ENCODE measurements at places on chromosomes 16 and 17.

- no peak for DNase-seq
Measured at GRCh38 chr17:4395111-4395478, 28.6 kb upstream of the UBE2G1 start.

DNA sequence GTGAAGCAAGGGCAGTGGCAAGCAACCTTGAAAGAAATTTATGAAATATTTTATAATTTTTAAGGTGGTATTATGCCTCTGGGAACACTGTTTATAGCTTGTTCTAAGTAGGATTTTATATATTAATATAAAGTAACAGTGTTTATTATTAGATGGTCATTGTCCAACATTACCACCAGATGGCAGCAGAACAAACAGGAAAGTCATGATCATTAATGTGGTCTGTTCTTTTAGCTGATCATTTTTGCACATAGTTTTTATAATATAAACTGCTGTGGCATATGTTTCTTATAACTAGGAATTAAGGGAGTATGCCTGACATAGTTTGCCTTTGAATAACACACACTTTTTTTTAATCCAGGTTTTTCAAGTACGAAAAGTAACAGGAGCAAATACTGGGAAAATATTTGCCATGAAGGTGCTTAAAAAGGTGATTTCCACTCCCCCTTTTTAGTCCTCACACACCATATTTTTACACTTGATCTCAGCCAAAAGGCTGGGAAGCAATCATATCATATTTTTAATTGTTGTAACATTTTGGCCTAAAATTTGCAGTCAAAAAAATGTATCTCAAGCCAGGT is 21.4 kb downstream of the RPS6KB1 start:
- peak; percentile 56 for DNase-seq

GRCh38 chr17:60554377-60554788 is 28.3 kb upstream of the APPBP2 start:
- DNase-seq = peak; percentile 87

GRCh38 chr16:27499659-27500055 is 50.1 kb downstream of the GTF3C1 start:
- DNase-seq = no peak

GRCh38 chr17:75757086-75757681 is 7.8 kb downstream of the GALK1 start:
- no peak for DNase-seq

- no peak for DNase-seq
Measured at GRCh38 chr16:24430954-24431760, 108.2 kb upstream of the RBBP6 start.

- DNase-seq = no peak
Measured at GRCh38 chr17:2782055-2782454, 14.2 kb upstream of the RAP1GAP2 start.

GRCh38 chr17:15334266-15334665 is 7.1 kb downstream of the TEKT3 start:
- DNase-seq = no peak

DNA sequence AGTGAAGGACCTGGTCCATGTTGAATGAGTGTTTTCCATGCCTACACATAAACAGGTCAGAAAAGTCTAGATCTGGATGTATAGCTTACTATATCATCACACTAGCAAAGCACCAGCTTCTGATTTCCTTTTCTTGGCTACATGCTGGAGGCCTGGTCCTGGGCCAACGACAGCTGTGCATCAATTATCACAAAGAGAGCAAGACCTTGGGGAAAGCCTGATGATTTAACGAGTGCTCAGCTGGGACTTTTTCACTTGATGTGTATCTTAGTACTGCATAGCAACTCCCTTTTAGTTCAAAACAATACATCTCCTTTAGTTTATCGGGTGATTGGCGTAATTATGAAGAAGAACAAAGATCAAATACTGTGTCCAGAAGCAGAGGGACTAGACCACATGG is 358.2 kb downstream of the KIF2B start:
- no peak for DNase-seq

GRCh38 chr16:21989751-21990150 is 11.2 kb downstream of the PDZD9 start:
- DNase-seq = no peak

- DNase-seq = no peak
Measured at GRCh38 chr16:59688006-59688405, 953.9 kb upstream of the GOT2 start.

DNA sequence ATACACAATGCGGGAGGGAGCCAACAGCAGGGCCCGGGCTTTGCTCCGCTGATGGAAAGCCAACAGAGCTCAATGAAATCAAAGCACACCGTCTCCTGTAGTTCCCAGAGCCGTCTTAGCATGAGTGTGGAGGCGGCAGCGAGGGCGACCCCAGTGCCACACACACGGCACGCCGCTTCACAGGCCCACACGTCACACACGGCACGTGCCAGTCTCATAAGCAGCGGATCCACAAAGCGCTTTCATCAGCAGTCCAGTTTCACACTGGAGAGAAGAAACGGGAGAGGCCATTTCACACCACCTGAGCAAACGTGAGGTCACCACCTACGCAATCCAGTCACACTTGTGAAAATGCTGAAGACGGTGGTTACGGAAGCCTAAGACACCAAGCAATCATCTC is 34.8 kb downstream of the CYB5D2 start:
- no peak for DNase-seq

DNA sequence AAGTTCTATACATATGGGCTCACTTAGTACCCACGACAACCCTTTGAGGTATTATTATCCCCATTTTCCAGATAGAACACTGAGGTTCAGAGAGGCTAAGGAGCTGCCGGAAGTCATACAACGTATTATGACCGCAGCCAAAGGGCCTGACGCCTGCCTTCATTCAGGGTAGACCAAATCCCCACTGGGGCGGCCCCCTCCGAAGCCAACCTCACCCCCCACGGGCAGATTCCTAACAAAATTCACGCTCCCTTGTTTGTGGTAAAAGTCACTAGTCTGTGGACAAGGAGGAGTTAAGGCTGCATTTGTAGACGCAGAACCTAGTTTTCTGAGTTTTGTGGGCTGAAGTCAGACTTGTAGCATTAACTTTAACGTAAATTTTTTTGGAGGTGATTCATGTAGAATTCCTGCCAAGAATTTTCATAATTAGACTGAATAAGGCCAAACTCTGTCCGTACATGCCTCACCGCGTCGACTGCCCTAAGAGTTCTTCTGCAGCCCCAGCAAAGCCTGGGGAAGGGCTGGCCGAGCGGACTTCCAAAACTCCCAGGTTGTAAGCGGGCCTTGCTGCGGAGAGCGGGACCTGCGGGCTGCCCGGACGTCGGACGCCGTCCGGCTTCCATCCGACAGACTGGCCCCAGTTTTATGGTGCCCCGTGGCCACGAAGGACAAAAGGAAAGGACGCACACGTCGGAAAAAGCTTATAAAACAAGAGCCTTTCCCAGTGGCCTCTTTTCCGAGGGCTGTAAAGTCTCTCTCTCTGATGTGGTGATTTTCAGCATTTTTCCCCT is 75.7 kb downstream of the NXN start:
- peak; percentile 82 for DNase-seq

DNA sequence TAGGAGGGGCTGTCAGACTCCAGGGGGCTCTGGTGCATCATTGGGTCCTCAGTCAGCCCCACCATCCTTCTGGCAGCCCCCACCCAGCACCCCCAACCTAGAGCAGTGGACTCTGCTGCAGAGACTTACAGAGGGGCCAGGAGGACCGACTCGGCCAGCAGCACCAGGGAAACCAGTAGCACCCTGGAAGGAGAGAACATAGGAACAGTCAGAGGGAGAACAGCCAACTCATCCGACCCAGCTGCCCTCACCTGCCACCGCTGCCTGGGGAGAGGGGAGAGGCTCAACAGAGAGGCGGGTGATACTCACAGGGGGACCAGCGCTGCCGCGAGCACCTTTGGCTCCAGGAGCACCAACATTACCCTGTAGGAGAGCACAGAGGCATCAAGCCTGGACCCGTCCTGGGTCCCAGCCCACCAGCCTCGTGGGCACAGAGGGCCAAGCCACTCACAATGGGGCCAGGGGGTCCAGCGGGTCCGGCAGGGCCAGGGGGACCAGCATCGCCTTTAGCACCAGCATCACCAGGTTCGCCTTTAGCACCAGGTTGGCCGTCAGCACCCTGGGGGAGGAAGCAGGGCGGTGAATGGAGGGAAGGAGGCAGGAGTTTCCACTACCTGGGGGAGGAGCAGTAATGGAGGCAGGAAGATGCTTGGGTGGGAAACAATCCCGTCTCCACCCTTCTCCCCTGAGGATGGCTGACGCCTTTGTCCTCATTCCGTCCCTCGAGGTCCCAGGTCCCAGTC is 11.7 kb downstream of the COL1A1 start:
- no peak for DNase-seq

DNA sequence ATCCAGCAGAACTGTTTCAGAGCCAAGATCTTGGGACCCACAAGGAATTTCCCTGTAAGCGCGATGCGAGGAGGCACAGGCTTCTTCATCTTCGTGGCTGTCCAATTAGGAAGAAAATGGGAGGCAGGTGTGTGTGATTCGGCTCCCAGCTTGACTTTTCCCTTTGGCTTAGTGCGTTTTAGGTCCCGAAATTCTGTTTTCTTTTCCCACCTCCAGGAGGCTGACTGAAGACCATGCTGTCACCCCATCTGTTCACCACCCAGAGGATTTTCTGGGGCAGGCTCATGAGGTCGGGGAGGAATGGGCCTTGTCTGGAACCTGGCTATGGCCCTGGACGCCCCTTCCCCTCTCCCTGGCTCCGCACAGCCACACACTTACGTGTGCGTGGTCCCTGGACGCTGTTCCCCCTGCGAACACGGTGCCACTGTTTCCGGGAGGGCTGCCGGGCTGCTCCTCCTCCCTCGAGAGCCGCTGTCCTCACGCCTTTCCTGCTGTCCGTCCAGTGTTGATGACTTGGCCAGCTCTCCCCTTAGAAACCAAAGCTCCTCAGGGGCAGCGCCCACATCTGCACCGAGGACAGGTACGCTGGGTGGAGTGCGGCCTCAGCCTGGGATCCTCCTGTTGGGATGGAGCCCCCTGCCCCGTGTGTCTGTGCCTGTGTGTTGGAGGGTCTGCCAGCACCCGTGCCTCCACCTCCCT is 2.7 kb upstream of the PABPN1L start:
- no peak for DNase-seq
